Panc1 (cell line): ENCODE measurements at places on chromosomes 1 and 21. TPM values are rescaled to one million over a fixed set of nuclear protein-coding genes. Genes with fewer than 3 reads are reported as not detected.
A peak's percentile ranks its signal among the peaks of the same experiment; 100 is the strongest.

Gene KRTAP19-1
- not detected for total RNA-seq

Gene DISP3
- total RNA-seq: 1.1 TPM

Gene PTPN7
- total RNA-seq: 0.33 TPM

Gene OR2T33
- total RNA-seq: not detected

Gene OTUD7B
- total RNA-seq: 24.1 TPM

- no peaks in the 10 kb centered on the region for H3K4me1 ChIP-seq
- peaks cover 31% of the 10 kb centered on the region for H3K36me3 ChIP-seq
- H3K27me3 ChIP-seq: no peaks in the 10 kb centered on the region
- H3K4me3 ChIP-seq: no peak overlapping the region
These were observed 12.6 kb downstream of the METTL13 start for GRCh38 chr1:171794085-171794484.

GRCh38 chr1:116667575-116668105, at the start of gene IGSF3:
Gene IGSF3, minus strand, starts transcription at chr1:116667733. Its CDS starts 1,407 bp downstream, at chr1:116666326.
- no peak for DNase-seq
- H3K27me3 ChIP-seq: peaks cover 2% of the 10 kb centered on the region; the same call in 1 of the 2 replicates
- peak within 1 kb of the TSS; percentile 56 for H3K4me3 ChIP-seq
- no peaks in the 10 kb centered on the region; the same call in 1 of the 2 replicates for H3K36me3 ChIP-seq
- H3K4me1 ChIP-seq: peaks cover 5% of the 10 kb centered on the region

- no peaks in the 10 kb centered on the region; the same call in 1 of the 2 replicates for H3K36me3 ChIP-seq
- H3K4me3 ChIP-seq: no peak overlapping the region
- no peak overlapping the region for H3K27ac ChIP-seq
- no peaks in the 10 kb centered on the region for H3K4me1 ChIP-seq
- H3K27me3 ChIP-seq: no peaks in the 10 kb centered on the region
These were observed 479.2 kb downstream of the LTN1 start for GRCh38 chr21:28513428-28513827.

DNA sequence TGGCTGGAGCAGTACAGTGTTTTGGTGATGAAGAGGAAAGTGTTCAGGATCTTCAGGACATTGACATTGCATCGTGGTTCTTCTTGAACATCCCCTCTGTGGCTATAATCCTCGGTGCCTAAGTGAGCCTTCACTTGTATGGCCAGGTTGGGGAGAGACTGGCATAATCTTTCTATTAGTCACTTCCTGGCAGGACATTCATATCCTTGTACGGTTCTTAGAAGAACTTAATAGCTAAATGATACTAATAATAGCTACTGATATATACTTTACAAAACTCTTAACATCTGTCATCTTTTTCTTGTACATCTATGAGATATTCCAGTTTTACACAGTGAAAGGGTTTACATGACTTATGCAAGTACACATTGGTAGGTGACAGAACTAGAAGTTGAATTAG, 35.8 kb downstream of the CELF3 start:
- peaks cover 3% of the 10 kb centered on the region; the same call in 1 of the 2 replicates for H3K4me1 ChIP-seq
- no peaks in the 10 kb centered on the region for H3K27me3 ChIP-seq
- no peaks in the 10 kb centered on the region for H3K36me3 ChIP-seq
- no peak overlapping the region for H3K4me3 ChIP-seq
- peak; percentile 74 for DNase-seq

DNA sequence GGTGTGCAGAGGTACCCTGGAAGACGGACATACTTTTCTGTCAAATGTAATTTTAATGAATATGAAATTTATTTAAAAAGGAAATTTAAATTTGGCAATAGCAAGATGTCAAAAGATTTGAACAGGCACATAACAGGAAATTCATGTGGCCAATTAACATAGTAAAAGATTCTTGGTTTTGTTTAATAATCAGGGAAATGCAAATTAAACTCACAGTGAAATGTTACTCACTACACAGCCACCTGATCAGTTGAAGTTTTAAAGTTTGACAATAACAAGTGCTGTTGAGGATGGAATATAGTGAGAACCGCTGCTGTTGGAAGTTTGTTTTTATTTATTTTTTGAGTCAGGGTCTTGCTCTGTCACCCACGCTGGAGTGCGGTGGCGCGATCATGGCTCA, 63.9 kb downstream of the TEX35 start:
- no peak overlapping the region for H3K4me3 ChIP-seq
- no peak for DNase-seq
- no peaks in the 10 kb centered on the region for H3K36me3 ChIP-seq
- H3K4me1 ChIP-seq: no peaks in the 10 kb centered on the region

DNA sequence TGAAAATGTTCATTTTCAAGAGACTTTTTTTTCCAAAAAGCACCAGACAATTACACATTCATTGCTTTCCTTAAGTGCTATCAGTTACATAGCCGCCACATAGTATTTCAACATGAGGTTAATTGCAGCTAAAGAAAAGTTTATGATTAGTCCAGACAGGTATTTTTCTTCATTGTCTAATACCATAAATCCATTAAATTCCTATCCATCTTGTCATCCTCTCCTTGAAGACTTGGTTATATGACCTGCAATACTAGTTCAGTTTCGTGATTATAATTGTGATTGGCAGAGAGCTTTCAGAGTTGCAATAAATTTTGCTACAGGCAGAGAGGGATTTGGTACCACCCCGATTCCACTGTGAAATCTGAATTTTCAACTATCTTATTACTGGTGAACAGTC, 437.7 kb downstream of the GPATCH2 start:
- H3K27ac ChIP-seq: no peak overlapping the region
- DNase-seq: no peak
- H3K27me3 ChIP-seq: no peaks in the 10 kb centered on the region
- H3K4me3 ChIP-seq: no peak overlapping the region
- H3K36me3 ChIP-seq: no peaks in the 10 kb centered on the region
- no peaks in the 10 kb centered on the region for H3K4me1 ChIP-seq

- H3K4me1 ChIP-seq: no peaks in the 10 kb centered on the region
- DNase-seq: no peak
- no peak overlapping the region for H3K27ac ChIP-seq
- H3K27me3 ChIP-seq: no peaks in the 10 kb centered on the region
- no peak overlapping the region for H3K4me3 ChIP-seq
These were observed 154.6 kb downstream of the SLC30A10 start for GRCh38 chr1:219773775-219774174.

DNA sequence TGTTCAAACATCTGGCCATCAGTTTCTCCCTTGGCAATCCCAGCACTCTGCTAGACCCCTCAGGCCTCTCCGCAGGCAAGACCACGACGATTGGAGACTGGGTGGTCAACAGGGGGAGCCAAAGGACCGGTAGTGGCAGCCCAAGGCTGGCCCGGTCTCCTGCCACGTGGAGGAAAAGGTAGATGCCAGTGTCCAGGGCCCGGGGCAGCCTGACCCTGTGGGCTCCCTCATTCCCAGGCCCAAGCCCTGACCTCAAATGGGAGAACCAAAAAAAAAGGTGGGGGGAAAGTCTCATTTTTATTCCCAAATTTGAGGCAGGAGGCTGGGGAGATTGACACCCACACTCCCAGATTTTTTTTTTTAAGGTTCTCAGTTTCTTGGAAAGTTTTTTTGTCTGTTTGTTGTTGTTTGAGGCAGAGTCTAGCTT, 24.8 kb downstream of the S100A6 start:
- H3K36me3 ChIP-seq: no peaks in the 10 kb centered on the region
- no peaks in the 10 kb centered on the region for H3K27me3 ChIP-seq

DNA sequence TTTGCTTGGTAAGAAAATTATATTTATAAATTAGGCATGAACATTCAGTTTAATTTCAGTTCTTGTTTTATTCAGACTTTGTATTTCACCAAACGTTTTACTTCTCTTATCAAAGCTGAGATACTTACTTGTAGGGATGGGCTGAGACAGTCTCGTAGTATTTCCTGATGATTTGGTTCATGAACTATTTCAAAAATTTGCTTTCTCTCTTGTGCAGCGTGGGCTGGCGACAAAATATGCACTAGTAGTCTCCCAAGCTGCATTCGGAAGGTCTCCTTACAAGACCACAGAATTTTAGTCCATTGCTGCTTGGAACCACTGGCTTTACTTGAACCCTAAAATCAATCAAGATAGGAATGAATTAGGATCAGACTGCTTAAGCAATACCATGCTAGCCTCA, 91.7 kb upstream of the GNG4 start:
- H3K27me3 ChIP-seq: no peaks in the 10 kb centered on the region
- H3K4me1 ChIP-seq: no peaks in the 10 kb centered on the region
- H3K36me3 ChIP-seq: peaks cover 49% of the 10 kb centered on the region
- H3K4me3 ChIP-seq: no peak overlapping the region

DNA sequence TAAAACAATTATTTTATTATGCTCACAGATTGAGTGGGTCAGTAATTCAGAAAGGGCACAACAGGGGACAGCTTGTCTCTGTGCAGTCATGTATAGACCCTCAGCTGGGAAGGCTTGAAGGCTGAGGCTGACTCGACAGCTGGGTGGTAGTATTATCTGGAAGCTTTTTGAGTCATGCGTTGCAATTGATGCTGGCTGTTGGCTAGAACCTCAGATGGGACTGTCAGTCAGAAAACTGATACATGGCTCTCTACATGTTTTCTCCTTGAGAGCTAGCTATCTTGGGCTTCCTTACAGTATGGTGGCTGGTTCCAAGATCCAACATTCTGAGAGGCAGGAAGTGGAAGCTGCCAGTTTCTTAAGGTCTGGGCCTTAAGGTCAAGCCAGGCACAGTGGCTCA, 61.5 kb upstream of the SELENON start:
- H3K4me3 ChIP-seq: no peak overlapping the region
- no peak overlapping the region for H3K27ac ChIP-seq
- H3K27me3 ChIP-seq: 0 out of 2 replicates have a peak, but pooled peaks cover 2% of the 10 kb centered on the region
- peaks cover under 1% of the 10 kb centered on the region; the same call in 1 of the 2 replicates for H3K4me1 ChIP-seq
- H3K36me3 ChIP-seq: no peaks in the 10 kb centered on the region

GRCh38 chr1:228378873-228379460, 27.7 kb downstream of the TRIM11 start:
- peak overlapping the region; percentile 60 for H3K4me3 ChIP-seq
- H3K27ac ChIP-seq: no peak overlapping the region
- 0 out of 2 replicates have a peak, but pooled peaks cover 2% of the 10 kb centered on the region for H3K4me1 ChIP-seq
- DNase-seq: no peak
- no peaks in the 10 kb centered on the region for H3K27me3 ChIP-seq

GRCh38 chr1:235782601-235783000, 84.1 kb downstream of the LYST start:
- H3K4me3 ChIP-seq: no peak overlapping the region
- H3K27ac ChIP-seq: no peak overlapping the region
- no peaks in the 10 kb centered on the region for H3K27me3 ChIP-seq
- H3K4me1 ChIP-seq: no peaks in the 10 kb centered on the region
- H3K36me3 ChIP-seq: peaks cover 15% of the 10 kb centered on the region
- DNase-seq: no peak

DNA sequence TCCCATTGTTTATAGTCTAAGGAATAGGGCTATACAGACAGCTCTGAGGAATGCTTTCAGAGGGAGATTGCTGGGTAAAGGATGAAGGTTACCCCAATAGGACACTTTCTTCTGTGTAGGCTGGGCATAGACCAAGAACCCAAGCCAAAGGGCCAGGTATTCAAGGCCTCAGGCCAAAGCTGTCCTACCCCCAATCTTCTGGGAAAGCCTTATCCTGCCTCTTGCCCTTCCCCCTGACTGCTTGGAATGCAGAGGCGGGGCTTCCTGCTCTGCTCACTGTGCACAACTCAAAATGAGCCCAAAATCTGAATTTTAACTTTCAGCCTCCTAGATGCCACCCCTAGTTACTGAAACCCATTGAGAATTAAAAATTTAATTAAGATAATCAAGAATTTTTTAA, 2.2 kb downstream of the OR10Z1 start:
- no peak overlapping the region for H3K27ac ChIP-seq
- H3K4me1 ChIP-seq: no peaks in the 10 kb centered on the region
- no peak for DNase-seq
- H3K27me3 ChIP-seq: no peaks in the 10 kb centered on the region
- no peaks in the 10 kb centered on the region for H3K36me3 ChIP-seq

DNA sequence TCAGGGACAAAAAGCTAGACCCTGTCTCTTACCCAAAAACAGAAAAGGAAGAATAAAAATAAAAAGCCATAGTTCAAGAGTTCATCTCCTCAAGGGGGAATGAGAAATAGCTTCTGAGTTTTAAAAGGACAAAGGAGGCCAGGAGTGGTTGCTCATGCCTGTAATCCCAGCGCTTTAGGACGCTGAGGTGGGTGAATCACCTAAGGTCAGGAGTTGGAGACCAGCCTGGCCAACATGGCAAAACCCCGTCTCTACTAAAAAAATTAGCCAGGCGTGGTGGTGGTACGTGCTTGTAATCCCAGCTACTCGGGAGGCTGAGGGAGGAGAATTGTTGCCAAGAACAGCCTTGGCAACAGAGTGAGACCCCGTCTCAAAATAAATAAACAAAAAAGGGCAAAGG, 38.6 kb upstream of the CPLANE2 start:
- H3K4me3 ChIP-seq: no peak overlapping the region
- no peak for DNase-seq
- H3K27me3 ChIP-seq: no peaks in the 10 kb centered on the region
- no peak overlapping the region for H3K27ac ChIP-seq
- H3K4me1 ChIP-seq: no peaks in the 10 kb centered on the region
- H3K36me3 ChIP-seq: no peaks in the 10 kb centered on the region

DNA sequence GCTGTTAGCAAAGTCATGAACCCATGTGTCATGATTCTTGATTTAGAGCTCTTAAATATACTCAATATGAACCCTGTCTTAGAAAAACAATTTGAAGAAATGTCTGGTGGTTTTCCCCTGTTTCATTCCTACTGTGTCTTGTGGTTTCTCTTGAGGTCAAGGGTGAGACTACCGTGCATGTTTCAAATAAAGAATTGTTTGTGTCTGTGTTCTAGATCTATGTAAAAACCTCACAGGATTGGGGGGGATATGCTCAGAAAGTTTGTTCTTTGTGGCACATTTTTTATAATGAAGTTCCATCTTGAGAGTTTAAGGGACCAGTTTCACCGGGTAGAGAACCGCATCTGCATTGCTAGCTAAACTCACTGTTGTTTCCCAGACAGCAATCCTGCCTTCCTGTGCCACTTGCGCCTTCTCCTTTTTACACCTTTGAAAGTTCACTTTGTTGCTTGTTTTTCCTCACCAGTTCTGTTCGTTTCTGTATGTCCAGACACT, 30.9 kb upstream of the CACYBP start:
- H3K36me3 ChIP-seq: no peaks in the 10 kb centered on the region
- no peak overlapping the region for H3K27ac ChIP-seq
- no peaks in the 10 kb centered on the region for H3K27me3 ChIP-seq
- no peaks in the 10 kb centered on the region for H3K4me1 ChIP-seq
- no peak for DNase-seq

DNA sequence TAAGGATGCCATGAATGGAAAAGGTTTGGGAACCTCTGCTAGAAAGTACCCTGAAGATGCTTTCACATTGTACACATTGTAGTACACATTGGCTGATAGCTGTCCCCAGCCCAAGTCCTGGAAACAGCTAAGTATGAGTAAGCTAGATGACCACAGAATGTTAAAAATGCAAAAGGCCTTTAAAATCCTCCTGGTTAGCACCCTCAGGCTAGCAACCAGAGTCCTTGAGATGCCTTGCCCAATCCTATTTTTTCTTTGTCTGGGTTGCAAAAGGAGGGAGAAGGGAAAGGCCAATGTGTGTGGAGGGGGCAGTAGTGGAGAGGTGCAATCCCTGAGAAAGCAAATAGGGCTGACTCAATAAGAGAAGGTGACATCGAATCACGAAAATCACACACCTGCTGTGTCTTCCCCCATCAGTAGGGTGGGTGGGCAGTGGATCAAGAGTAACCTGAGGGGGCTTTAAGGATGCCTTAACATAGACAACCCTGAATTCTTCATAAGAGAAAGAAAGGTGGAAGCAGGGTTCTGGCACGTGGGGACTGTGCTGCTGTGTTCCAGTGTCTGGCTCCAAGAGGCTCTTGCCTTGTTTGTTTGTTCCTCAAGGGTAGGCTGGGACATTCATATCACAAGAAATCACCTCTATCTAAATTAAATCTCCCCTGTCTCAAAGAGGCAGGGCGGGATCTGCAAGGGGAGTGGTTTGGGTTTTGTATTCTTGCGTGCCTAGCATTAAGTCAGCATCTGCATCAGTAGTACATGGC, 266.2 kb upstream of the PLXNA2 start:
- H3K4me1 ChIP-seq: no peaks in the 10 kb centered on the region
- no peak for DNase-seq
- no peaks in the 10 kb centered on the region for H3K36me3 ChIP-seq
- H3K4me3 ChIP-seq: no peak overlapping the region
- H3K27ac ChIP-seq: no peak overlapping the region
- H3K27me3 ChIP-seq: no peaks in the 10 kb centered on the region
